ENCODE measurements at places on chromosomes 7 and 10.

GRCh38 chr10:23203369-23204325, 11.5 kb downstream of the PTF1A start:
- no peak for DNase-seq

DNA sequence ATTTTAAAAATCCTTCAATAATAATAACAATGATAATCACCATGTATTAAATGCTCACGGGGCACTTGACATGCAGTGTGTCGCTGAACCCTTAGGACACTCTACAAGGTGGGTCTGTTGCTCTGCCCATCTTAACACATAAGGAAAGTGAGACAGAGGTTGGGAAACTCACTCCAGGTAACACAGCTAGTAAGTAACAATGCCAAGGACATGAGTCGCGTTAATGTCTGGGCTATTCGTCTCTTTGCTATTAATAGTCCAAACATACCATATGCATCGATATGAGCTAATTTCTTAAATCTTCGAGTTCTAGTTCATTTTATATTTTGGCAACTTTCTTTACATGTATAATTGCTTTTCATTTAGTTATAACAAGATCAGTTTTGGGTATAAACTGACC, 79.5 kb downstream of the BEND7 start:
- no peak for DNase-seq

DNA sequence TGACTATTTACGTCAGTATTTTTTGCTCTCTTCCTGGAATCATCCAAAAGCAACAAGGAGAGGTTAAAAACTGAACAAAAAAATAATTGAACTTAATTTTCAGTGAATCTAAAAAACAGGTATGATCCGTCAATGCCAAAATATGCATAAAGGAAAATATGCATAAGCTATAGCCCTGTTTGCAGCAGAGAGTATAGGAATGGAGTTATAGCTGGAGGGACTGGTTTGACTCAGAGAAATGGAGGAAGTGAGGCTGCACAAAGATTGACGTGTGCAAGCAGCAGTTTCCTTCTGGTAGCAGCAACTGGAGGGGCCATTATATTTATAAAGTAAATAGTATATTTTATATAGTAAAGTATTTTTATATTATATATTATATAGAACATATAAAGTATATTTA, 37.1 kb downstream of the GNG11 start:
- DNase-seq: no peak

- no peak for DNase-seq
Observed at GRCh38 chr10:88944813-88945212, 7.8 kb downstream of the ACTA2 start.

GRCh38 chr7:17195576-17195975, 102.9 kb upstream of the AHR start:
- no peak for DNase-seq

DNA sequence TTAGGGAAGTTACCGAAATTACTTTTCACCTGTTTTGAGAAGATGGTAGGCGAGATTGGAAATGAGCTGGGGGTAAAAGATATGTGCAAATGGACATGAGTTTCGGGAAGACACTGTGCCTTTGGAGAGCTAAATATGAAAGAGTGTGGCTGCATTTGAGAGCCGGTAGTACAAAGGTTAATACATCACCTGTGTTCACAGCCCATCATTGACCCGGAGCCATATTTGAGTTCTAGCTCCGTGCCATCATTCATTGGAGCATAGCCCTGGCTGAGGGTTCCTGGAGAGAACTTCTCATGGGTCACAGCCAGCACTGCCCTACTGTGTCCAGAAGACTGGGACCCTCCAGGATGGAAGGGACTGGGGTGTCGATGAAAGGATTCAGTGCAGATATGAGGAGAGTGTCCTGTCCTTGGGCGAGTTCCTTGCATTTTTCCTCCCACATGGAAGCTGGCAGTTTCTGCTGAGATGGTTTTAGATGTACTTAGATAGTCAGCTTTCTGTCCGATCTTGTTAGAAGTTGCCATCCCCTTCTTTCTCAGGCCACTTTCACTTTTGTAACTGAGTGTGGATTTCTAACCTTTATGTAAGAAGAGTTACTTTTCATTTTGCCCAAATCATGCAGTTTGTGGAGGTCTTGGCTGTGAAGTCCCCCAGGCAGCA, 138.8 kb downstream of the JCAD start:
- no peak for DNase-seq

DNA sequence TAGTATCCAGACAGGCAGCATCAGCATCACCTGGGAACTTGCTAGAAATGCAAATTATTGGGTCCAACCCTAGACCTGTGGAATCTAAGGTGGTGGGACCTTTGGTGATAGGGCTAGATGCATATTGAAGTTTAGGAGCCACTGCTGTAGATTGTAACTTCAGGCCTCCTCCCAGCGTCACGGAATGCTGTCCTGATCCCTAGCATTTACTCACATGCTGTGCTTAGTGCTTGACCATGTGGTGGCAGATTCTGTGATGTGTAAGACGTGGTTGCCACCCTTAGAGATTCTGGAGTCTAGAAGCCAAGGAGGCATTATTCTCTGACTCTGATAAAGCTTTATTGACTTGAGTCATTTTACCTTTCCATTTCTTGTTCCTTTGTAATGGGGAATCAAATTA, 13.5 kb downstream of the AHR start:
- DNase-seq: no peak

- DNase-seq: no peak
Observed at GRCh38 chr7:126305671-126306070, 947.1 kb downstream of the GRM8 start.

DNA sequence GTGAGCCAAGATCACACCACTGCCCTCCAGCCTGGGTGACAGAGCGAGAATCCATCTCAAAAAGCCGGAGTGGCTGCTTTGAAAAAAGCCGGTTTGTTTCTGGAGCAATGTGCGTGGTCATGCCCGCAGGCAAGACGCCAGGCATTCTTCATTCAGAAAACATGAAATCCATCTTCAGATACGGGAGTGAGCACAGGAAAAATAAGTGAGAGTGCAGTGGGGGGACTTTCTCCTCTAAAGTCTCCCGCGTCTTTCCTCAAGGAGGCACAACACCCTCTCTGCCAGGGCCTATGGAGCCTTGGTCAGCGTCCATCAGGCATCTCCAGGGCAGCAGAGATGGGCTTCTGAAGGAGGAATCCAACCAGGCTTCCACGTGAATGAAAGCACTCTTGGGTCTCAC, 62.3 kb upstream of the DGKI start:
- DNase-seq: no peak

GRCh38 chr7:136180984-136181383, 203.8 kb upstream of the MTPN start:
- DNase-seq: no peak
